ENCODE measurements at places on chromosomes 7 and 10.

DNA sequence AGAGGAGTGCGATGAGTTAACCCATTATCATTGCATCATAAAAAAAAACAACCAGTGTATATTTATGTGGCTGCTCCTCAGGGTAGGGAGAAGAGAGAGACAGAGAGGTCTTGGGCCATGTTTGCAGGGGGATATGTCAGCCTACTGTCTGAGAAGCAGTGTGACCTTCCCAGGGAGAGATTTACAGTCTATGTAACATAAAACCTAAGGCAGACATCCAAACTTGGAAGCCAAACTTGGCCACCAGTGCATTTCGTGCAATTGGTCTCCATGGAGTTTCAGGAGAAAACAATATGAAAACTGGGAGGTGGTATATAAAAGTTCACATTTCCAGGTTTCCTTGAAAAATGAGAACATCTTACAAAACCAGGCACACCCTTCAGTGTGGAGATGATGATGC lies 85.9 kb upstream of the CXCL12 start:
- no peak for DNase-seq

DNA sequence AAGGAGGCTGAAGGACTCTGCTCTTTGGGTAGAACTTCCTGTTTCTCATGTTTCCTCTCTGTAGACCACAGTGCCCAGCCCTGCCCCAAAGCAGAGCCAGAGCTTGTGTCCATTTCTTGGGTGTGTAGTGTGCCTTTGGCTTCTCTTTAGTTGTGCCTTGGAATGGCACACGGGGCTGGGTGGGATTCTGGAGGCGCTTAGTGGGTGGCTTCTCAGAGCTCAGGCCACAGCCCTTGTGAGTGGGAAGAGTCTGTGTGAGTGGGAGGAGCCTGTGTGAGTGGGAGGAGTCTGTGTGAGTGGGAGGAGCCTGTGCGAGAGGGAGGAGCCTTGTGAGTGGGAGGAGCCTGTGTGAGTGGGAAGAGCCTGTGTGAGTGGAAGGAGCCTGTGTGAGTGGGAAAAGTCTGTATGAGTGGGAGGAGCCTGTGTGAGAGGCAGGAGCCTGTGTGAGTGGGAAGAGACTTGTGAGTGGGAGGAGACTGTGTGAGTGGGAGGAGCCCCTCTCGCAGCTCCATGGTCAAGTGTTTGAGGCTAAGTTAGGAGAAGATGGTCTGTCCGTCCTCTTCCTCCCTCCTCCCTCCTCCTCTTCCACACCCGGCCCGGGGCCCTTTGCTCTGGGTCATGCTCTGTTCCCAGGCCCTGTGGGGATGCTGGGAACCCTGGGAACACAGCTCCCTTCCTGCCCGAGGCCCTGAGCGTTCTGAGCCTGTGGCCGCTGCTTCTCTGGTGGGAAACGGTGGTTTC lies 153.0 kb downstream of the GRK5 start:
- no peak for DNase-seq

- DNase-seq = no peak
These were observed 1173.5 kb upstream of the AUTS2 start for GRCh38 chr7:68424658-68425297.

DNA sequence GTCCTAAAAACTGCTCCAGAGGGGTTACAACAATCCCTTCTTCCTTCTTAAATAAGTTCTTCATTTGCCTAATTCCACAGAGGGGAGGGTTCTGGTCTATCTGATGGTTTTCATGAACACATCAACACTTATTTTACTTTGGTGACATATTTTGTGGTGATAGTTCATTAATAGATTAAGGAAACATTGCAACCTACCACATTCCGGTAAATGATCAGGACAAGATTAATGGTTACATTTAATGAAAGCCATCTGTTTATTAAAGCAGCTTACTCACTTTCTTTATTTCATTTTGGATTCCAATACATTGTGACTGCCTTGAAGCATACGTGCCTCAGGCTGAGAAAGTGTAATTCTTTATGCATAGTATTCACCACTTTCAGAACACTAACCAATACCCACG lies 101.0 kb downstream of the SKIDA1 start:
- DNase-seq = no peak

- DNase-seq = no peak
These were observed 1159.5 kb downstream of the CNTNAP2 start for GRCh38 chr7:147276106-147276505.

DNA sequence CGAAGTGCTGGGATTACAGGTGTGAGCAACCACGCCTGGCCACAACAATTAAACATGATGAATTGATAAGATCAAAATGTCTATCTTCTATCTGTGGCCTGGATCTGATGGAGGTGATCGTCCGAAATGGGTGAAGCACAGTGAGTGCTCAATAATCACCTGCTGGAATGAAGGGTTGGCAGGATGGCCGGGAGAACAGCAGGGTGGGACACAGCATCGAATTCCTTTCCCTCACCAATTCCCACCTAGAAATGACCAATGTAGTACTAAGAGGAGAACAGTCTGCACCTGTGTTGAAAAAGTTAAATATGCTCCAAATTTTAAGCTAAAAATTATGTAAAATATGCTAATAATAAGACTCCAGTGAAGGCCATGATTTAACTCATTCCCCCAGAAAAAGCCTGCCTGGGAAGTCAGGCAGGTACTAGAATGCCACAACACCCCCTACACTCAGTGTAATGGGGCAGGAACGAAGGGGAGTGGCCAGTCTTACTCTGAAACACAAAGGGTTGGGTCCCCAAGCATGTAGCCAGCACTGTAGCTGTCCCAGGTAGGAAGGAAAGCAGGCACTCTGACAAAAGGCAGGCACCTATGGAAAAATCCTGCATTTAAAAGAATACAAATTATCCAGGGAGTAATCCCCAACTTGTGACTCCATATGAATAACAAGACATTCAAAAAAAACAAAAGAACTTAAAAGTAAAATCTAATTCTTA lies 110.3 kb downstream of the VPS41 start:
- no peak for DNase-seq

- DNase-seq = no peak
These were observed 66.3 kb downstream of the SND1 start for GRCh38 chr7:127718340-127718679.

GRCh38 chr7:93117327-93117726 lies 452 bp downstream of the SAMD9 start:
- no peak for DNase-seq

GRCh38 chr7:39624442-39624807 lies 1.1 kb downstream of the RALA start:
- no peak for DNase-seq

DNA sequence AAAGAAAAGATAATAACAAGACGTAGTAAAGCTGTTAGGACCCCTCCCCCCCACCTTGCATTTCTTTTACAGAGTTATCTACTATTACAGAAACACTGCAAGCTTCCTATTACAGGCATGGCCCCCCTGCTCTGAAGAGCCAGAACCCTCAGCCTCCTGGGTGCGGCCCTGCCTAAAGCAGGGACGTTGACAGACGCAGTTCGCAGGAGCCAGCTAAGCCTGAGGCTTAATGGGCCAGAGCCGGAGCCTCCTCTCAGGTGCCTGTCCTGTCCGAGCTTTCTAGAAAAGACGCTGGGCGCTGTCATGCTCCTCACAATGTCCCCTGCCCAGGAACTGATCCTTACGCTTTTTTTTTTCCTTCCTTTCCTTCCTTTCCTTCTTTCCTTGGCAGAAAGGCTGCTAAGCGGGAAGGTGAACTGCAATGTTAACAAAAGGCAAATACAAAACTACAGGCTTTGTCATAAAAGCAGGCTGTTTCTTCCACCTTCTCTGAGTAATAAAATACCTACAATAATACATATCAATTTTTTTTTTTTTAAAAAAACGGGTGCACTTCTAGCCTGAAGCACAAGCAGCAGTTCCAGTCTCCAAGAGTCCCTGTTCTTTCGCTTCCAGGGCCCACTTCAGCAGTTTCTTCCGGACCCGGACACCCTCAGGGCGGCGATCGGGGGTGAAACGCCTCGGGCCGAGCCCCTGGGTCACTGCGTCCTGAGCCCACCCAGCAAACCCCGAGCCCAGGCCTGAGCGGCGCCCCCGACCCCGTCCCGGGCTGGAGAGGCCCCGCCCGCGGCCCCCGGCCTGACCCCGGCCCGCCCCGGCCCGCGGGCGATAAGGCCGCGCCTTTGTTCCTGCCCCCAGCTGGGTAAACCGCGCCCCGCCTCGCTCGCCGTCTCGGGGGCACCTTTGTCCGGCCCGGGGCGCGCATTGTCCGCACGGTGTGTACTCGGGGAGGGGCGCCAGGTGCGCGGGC lies 11.2 kb downstream of the MNX1 start:
- DNase-seq = no peak

Data from GDM1 (cell line).